ENCODE measurements at places on chromosomes 11 and 22.

DNA sequence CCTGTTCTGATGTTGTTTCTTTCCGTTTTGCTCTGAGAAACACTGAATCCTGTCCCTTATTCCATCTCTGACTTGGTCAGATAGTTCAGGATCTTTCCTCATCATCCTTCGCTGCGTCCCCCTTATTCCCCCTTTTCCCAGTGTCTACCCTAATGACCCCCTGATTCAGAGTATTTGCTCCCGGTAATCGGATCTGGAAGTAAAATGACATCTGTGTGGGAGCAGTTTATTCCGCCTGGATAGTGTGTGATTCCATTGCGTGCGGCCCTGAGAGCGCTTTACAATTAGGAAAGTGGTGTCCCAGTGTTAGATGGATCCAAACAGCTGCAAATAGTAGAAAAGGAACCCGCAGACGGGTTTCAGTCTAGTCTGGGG lies 606 bp downstream of the DRG1 start:
- DNase-seq = no peak

GRCh38 chr22:37953437-37954179 lies at the start of the genes C22orf23 and POLR2F:
C22orf23 (minus strand) TSS chr22:37953601; CDS start chr22:37953149, 452 bp downstream.
POLR2F (plus strand) TSS chr22:37953699; CDS start chr22:37953788, 89 bp downstream.
- peak; percentile 92 for DNase-seq

- DNase-seq = no peak
Observed at GRCh38 chr22:20863366-20863765, 4.6 kb downstream of the SNAP29 start.

DNA sequence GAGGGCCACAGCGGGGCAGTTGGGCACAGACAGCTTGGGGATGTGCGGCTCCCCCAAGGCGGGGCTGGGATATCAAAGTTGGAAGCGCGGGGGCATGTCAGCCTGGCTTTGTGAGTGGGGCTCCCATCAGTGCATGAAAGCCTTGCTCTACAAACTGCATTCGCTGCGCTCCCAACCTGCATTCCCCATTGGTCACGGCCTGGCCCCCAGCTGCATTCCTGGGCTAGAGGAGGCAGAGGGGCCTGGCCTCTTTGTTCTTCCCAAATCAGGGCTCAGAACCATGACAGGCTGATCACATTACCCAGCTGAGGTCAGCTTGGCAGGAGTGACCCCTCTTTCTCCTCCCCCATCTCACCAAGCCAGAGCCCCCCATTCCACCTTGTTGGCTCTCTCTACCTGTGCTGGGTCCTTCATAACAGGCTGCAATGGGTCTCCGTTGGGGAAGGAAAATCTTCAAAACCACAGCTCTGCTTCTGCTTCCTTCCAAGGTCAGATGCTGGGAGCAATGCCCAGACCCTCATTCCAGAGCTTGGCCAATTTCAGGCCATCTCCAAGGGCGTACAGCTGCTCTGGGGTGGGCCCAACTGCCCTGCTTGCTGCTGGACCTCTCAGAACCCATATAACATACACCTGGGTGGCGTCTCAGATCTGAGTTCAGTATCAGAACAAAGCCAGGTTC lies 38.7 kb upstream of the CDON start:
- DNase-seq = no peak

DNA sequence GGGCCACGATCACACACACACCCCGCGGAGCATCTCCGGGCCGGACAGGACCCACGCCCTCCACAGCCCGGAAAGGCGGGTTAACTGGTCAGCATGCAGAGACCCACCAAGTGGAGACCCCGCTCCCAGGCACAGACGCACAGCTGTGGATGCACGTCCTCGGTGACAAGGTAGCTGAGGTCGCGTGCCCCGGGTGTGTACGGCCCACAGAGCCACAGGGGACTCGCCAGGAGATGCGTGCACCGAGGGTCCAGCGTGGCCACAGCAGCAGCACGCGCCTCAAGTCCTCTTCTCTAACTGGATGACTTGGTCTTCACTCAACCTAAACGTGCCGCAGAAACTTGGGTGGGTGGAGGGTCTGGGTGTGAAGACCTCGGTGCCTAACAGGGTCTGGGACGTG lies 5.5 kb downstream of the H19 start:
- DNase-seq = no peak

DNA sequence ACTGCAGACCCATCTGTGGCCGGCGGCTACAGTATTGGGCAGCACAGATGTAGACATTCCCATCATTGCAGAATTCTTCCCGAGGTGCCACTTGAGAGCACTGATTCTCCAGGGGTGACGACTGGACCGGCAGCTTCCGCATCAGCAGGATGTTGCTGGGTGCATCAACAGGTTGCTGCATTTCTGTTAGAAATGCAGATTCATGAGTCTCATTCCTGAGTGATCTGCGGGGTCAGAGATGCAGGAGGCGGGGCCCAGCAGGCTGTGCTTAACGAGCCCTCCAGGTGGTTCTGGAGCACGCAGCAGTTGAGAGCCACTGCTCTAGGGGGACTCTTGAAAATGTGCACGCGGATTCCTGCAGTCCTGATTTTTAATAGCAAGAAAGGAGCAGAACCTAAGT lies 321.8 kb downstream of the TBC1D22A start:
- no peak for DNase-seq

DNA sequence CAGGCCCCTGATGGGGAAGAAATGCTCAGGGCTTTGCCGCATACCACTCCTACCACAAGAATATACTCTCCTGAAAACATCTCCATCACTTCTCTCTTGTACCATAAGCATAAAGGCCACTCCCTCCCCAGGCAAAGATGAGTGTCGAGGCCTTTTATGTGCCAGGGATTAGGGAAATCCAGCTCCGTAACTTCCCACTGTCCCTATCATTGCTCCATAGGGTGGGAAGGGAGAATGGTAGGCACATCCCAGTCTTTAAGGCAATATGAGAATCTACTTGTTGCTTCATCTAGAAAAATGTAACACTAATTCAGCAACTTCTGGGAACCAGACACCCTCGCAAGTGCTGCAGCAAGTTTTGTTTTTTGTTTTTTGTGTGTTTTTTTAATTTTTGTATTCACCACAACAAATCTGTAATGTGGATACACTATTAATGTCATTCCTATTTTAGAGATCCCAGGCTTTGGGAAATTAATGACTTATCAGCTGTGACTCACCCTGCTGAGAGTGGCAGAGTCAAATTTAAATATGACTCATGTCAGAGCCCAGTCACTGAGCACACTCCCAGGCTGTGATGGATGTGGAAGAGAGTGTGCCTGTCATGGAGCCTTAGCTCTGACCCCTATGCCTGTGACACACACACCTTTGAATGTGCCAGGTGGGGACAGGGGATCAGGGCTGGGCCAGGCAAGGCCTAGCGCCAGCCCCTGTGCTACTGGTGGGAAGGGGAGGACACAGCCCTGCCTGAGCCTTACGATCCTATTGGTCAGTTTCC lies 23.4 kb downstream of the PANX1 start:
- no peak for DNase-seq

DNA sequence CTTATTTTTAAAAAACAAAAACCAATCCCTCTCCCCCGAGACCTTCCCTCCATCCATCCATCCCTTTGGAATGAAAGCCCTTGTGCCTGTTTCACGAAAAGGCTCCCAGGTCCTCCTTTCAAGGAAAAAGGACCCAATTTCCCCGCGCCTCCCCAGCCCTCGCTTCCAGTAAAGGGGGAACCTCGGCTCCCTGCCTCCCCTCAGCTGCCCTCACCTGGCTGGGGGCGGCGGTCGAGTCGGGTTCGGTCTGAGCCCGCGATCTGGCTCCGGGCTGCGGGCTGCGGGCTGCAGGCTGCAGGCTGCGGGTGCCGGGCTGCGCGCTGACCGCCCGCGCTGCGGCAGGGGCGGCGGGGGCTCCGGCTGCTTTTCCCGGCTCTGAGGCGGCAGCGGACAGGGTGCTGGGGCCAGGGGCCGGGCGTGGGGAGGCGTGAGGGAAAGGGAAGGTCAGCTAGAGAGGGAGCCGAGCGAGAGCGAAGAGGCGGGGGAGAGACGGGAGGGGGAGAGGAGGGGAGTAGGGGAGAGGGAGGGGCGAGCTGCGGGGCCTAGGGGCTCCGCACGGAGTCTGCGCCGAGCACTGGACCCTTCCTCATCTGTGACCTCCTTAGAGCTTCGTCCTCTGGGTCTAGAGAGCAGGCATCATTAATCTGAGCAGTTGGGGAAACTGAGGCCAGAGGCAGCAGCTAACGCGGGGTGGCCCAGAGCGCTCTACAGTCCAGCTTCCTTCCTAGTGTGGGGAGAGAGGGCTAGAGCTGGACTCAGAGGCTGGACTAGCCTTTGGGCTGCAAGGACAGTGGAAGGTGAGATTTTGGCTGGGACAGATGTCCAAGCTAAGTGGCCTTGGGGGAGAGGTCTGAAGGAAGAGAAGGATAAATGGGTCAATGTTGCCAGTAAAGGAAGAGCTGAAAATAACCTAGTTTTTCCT lies at the start of gene C1QTNF4:
Gene C1QTNF4 (minus strand): TSS at position 478 of the 922 bp plus-strand sequence. CDS start 3,601 bp downstream, outside the sequence.
- no peak for DNase-seq

DNA sequence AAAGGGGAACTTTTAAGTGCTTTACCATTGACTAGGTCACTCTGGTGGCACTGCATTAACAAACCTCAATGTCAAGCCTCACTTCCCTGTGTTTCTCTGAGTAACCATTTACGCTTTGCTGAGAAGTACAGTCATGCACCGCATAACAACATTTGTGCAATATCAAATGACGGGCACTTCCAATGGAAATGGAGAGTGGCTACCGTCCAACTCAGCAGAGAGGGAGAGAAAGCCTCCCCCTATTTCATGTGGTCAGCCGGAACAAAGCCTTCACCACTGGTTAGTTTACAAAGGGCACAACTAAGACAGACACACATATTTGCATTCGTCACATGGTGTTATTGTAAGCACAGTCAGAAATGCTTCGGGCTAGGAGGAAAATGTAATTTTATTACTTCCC lies 117.3 kb downstream of the RASSF10 start:
- no peak for DNase-seq

- no peak for DNase-seq
Observed at GRCh38 chr11:103086461-103086860, 5.5 kb downstream of the DCUN1D5 start.

- no peak for DNase-seq
Observed at GRCh38 chr11:65083134-65083833, 556 bp downstream of the CDCA5 start.

All from activated T-helper 1 cell treated with Interleukin-2 at 50 U/mL for 16 hours (primary cell).